ENCODE measurements at places on chromosomes 3 and 15.

GRCh38 chr3:97417-98258 lies 98.9 kb upstream of the CHL1 start:
- DNase-seq = no peak

DNA sequence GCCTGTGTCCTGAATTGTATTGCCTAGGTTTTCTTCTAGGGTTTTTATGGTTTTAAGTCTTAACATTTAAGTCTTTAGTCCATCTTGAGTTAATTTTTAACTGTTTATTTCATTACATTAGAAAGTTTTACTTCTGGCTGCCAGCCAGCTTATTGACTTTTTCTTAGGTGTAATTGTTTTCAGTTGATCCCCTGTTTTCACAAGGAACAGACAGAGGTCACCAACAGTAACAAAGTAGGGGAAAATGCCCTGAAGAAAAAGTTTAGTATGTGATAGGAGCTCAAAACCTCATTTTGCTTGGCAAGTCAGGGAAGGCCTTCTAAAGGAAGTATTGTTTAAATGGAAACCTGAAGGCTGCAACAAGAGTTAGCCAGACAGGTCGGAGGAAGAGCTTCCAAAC lies 10.4 kb downstream of the WDR48 start:
- DNase-seq = no peak

GRCh38 chr3:172102883-172103310 lies 63.5 kb downstream of the FNDC3B start:
- no peak for DNase-seq

DNA sequence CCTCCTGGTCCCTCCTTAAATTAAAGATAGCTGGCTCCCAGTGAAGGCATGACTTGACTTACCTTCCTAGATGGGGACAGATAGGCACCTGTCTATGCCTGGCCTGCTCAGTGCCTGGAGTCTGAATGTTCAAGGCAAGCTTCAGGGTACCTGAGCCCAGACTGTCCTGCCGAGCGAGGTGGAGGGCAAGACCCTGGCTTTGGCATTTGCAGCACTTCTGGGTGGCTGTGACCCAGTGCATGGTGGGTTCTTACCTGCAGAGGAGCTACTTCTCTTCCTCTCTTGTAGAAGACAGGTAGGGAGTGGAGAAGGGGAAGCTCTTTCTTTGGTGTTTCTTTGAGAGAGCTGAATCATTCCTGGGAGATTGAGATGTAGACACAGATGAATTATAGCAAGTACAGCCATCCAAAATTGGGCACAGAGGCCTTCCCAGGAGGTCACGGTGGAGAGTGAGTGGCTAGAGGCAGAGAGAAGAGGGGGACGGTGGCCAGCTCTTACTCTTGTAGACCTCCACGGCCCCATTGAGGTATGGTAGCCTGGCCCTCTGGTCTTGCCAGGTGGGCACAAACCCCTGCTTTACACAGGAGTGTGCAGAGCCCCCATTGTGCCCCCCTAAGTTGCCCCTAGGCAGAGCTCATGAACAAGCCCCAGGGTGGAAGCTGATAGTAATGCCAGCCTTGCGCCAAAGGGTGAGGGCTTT lies 402.5 kb upstream of the TPM1 start:
- no peak for DNase-seq
